ENCODE measurements at places on chromosomes 12 and 14. TPM values are rescaled to one million over a fixed set of nuclear protein-coding genes. Genes with fewer than 3 reads are reported as not detected.

Gene FBLN5
- 15.9 TPM for total RNA-seq

Gene SLC39A9
- total RNA-seq = 76.0 TPM

Gene SCNN1A
- 0.16 TPM for total RNA-seq

Gene MGP
- 6.7 TPM for total RNA-seq

Gene ARHGEF25
- total RNA-seq = 33.4 TPM

Gene SERPINA6
- not detected for total RNA-seq

Gene SLC5A8
- total RNA-seq = not detected

Gene PSMA3
- 60.2 TPM for total RNA-seq

Gene PARPBP
- 4.3 TPM for total RNA-seq

Gene EIF2S3B
- 0.34 TPM for total RNA-seq

Gene DNAJC22
- 0.43 TPM for total RNA-seq

Gene GALNT16
- total RNA-seq = 0.32 TPM

Gene ETFBKMT
- 3.9 TPM for total RNA-seq

Measured in bronchial smooth muscle cell (primary cell).